ENCODE measurements at places on chromosomes 2 and 18.

DNA sequence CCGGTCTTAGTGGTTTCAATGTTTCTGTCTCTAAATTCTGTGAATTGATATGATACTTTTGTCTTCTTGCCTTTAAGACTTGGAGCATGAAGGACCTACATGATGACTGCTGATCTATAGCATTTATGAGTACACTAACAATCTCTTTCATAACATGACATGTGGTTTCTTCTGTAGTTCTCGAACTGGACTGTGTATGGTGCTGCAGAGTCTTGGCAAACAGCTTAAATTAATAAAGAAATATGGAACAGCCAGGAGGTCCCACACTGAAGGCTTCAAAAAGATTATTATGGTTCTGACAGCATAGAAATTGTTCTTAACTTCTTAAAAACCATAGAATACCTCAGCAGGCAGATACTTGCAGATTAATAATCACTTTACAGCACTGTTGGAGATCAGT lies 145.0 kb downstream of the DCC start:
- DNase-seq: no peak

- DNase-seq: no peak
Measured at GRCh38 chr2:132901661-132902060, 231.7 kb upstream of the LYPD1 start.

DNA sequence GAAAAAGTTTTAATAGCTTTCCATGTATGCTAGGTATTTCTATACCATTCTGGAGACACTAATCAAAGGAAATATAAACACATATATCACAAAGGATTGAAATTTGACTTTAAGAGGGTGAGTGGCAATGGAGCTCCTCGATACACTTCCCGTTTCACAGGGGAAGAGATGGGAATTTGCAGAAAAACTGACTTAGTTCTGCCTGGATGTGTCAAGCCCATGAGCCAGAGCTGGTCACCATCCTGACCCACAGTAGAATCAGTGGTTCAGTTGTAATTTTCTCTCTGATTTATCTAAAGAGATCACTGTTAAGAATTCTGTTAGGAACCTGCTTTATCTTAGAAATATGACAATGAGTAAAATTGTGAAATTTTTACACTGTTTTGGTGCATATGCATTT lies 34.2 kb downstream of the PLCL1 start:
- no peak for DNase-seq

DNA sequence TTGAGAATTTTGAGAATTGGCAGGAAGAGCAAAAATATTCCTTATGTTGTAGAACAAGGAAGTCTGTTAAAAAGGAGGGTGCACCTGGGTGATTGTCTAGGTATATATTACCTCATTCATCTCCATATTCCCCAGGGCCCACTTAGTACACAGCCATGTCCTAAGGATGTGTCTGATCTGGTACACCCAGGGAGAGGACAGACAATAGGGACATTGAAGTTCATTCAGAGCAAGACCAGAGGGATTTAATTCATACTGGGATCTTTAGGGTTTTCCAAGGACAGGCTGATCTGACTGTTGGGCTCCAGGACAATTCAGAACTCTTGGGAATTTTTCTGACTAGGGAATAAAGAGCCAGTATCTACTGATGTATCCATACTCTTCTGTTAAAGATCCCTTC lies 112.1 kb downstream of the PHLPP1 start:
- no peak for DNase-seq

DNA sequence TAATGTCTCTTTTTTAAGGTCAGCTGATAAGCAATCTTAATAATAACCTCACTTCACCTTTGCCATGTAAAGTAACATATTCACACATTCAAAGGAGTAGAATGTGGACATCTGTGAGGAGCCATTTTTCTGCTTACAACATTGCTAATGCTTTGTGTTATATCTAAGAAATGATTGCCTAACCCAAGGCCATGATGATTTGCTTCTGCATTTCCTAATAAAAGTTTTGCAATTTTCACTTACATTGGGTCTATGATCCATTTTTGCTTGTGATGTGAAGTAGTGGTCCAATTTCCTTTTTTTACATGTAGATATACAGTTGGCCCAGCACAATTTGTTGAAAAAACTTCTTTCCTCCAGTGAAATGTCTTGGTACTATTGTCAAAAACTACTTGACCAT lies 22.0 kb downstream of the RELCH start:
- no peak for DNase-seq

DNA sequence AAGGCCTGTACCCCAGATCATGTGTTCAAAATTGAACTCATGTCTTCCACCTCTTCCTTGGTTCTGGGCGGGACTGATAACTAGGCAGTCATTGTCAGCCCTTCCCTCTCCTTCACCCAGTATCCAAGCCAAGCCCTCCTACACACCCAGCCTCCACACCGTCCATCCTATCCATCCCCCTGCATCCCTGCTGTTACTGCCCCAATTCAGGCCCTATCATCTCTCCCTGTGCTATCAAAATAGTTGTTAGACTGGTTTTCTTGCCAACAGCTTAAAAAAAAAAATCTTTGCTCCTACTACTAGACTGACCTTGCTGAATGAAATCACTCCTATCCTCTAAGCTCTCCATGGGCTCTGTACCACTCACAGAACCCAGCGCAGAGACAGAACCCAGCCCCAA lies 32.8 kb downstream of the TGFA start:
- no peak for DNase-seq

- no peak for DNase-seq
Measured at GRCh38 chr2:56021136-56021474, 97.5 kb upstream of the EFEMP1 start.

GRCh38 chr2:84846041-84846663 lies 34.7 kb downstream of the TRABD2A start:
- DNase-seq: no peak
